Kidney (tissue), 22 donors: ENCODE measurements at places on chromosomes 4 and X.

- no peak for DNase-seq
These were observed 713.5 kb upstream of the GRID2 start for GRCh38 chr4:91590260-91590659.

- DNase-seq, result no peak
These were observed 102.6 kb downstream of the AMELX start for GRCh38 chrX:11395859-11396258.

GRCh38 chrX:117532339-117532738 lies 584.3 kb downstream of the KLHL13 start:
- no peak for DNase-seq

DNA sequence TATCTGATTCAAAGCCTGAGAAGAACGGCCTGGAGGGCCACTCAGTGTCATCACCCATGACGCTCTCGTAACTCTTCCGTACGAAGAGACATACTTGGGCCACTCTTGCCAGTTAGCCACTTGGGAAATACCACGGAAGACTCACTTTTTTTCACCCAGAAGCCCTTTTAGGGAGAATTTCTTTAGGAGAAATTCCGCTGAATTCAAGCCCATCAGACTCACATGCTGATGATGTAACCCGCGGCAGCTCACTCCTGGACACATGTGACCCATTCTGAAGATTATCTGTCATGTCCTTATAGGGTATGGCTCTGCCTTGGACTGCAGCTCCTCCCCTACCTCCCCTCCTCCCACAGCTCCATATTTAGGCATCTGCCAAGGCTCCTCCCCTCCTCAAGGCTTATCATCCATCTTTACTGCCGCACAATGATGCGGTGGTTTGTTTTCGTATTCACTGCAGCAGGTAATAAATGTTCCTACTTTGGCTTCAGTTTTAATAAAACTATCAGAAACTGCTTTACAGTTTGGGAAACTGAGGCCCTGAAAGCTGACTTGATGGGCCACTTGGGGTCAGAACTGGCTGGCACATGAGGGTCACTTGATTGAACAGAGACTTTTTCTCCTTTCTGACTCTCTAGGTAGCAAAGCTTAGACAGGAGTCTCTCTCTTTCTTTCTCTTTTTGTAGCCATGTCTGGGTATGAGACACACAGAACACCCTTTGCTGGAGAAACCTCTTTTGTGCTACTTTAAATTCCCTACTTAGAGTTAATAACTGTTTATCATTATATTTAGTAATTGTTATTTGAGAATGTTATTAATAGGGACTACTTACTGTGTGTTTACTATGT lies 42.1 kb downstream of the RHOH start:
- DNase-seq, result no peak

DNA sequence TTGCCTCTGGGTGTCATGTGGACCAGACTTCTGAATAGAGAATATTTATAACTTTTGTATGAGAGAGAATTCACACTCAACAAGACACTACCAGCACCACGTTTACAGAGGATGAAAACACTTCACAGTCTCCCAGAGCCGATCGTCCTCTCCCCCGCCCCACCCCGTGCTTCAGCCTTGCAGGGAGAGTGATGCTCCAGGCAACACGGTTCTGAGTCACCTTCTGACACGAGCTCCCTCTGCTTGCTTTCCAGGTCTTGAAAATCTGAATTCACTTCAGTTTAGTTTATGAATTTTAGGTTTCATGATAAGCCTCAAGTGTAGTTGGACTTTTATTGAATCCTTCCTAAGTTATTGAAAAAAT lies 59.8 kb downstream of the CPLX1 start:
- no peak for DNase-seq

DNA sequence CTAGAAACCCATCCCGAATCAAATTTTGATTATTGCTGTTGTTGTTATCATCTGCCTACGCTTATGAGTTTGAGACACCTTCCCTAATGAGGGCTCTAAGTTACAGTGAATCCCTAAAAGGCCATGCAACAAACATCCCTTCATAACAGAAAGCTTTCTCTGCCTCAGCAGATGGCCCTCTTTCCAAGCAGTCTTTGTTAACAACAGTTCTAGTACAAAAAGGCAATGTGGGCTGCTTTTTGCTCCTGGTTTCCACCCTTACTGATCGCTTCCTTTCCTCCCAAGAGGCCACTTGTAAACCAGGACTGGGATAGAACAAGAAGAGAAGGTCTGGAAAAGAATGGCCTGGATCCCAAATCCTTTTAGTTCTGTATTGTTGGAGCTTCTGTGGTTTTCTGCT lies 24.2 kb downstream of the GPC4 start:
- DNase-seq, result no peak

DNA sequence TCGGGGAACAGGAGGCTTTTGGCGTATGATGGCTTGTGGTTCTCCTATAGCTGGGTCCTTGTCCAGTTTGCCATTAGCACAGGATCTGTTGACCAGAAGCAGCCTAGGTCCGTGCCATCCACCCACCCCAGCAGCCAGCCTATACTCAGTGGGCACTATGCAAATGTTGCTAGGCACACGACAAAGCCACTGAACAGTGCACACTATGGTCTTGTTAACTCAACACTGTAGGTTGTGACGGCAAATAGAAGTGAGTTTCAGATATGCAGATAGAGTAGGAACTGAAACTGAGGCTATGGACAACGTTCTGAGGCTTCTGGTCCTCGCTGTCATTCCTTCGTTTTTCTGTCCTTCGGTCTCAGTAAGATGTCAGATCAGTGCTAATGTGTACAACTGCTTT lies 541.3 kb upstream of the TENM3 start:
- no peak for DNase-seq
